ENCODE measurements at places on chromosomes 11 and 22. TPM values are rescaled to one million over a fixed set of nuclear protein-coding genes. Genes with fewer than 3 reads are reported as not detected.

Gene CNTN5
- total RNA-seq, result not detected

Gene HSCB
- total RNA-seq, result 10.8 TPM

Gene ENTHD1
- not detected for total RNA-seq

Gene BIK
- 2.2 TPM for total RNA-seq

Gene PRR33
- not detected for total RNA-seq

Gene VPREB1
- not detected for total RNA-seq

Gene OR6Q1
- not detected for total RNA-seq

Gene MRGPRX4
- not detected for total RNA-seq

Gene CSF2RB
- total RNA-seq, result not detected

Data from A549 treated with dexamethasone at 1 μM for 4 hours (cell line).